ENCODE measurements at places on chromosomes 6 and 20.

- no peaks in the 10 kb centered on the region for H3K4me1 ChIP-seq
- H3K27me3 ChIP-seq: no peaks in the 10 kb centered on the region
- no peak overlapping the region for H3K27ac ChIP-seq
- H3K4me3 ChIP-seq: no peak overlapping the region
- DNase-seq: no peak
- H3K36me3 ChIP-seq: no peaks in the 10 kb centered on the region
Measured at GRCh38 chr6:149905371-149905910, 7.5 kb upstream of the RAET1E start.

- no peak overlapping the region for H3K27ac ChIP-seq
- no peak for DNase-seq
- H3K27me3 ChIP-seq: no peaks in the 10 kb centered on the region
- H3K4me3 ChIP-seq: no peak overlapping the region
- H3K36me3 ChIP-seq: peaks cover 38% of the 10 kb centered on the region
Measured at GRCh38 chr6:151063842-151064647, 175.7 kb upstream of the AKAP12 start.

- no peak overlapping the region for H3K4me3 ChIP-seq
- peaks cover 4% of the 10 kb centered on the region for H3K36me3 ChIP-seq
- DNase-seq: no peak
- H3K27me3 ChIP-seq: peaks cover 7% of the 10 kb centered on the region
- no peak overlapping the region for H3K27ac ChIP-seq
Measured at GRCh38 chr20:62080249-62080990, 14.7 kb upstream of the TAF4 start.

DNA sequence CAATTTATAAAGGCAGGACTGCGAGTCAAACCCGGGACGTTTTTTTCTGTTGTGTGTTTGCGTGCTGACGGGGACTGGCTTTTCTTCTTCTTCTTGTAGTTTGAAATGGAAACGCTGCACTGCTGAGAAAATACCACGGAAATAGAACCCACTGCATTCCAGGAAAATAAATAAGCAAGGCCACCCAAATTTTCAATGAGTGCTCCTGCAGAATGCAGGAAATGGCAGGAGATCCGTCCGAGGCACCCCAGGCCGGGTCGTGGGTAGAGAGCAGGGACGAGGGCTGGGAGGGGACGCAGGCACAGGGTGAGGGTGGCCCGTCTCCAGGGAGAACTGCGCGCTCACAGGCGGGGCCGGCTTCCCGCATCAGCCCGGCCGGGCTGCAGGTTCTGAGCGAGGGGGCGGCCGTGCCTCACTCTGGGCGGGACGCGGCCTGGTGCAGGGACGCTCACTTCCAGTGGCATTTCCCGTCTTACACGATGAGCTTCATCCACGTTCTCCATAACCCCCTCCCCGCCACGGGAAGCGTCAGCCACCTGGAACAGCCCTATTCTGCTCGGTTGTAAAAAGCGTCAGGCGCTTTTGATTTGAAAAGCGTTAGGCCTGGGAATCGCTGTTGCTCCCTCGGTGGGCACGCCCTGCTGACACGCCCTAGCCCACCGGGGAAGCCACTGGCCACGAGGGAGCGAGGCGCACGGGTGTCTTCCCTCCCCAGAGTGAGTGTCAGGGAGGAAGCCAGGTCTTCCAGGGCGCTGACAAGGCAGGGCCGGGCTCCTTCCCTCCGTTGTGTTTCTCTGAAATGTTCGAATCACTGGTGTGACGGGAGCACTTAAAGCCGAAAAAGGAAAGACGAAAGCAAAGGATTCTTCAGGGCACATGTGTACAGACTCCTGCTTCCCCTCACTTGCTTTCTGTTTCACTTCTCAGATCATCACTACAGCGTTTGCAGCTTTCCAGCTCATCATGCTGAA, 17.9 kb upstream of the EXOC2 start:
- no peaks in the 10 kb centered on the region for H3K36me3 ChIP-seq
- peaks cover 4% of the 10 kb centered on the region for H3K27me3 ChIP-seq
- DNase-seq: peak; percentile 64
- H3K4me3 ChIP-seq: peak overlapping the region; percentile 89
- H3K4me1 ChIP-seq: peaks cover 21% of the 10 kb centered on the region

- H3K4me3 ChIP-seq: no peak overlapping the region
- H3K27ac ChIP-seq: no peak overlapping the region
- H3K36me3 ChIP-seq: no peaks in the 10 kb centered on the region
- no peaks in the 10 kb centered on the region for H3K4me1 ChIP-seq
- peaks cover 18% of the 10 kb centered on the region for H3K27me3 ChIP-seq
- DNase-seq: no peak
Measured at GRCh38 chr6:2514965-2515543, 235.7 kb downstream of the MYLK4 start.

DNA sequence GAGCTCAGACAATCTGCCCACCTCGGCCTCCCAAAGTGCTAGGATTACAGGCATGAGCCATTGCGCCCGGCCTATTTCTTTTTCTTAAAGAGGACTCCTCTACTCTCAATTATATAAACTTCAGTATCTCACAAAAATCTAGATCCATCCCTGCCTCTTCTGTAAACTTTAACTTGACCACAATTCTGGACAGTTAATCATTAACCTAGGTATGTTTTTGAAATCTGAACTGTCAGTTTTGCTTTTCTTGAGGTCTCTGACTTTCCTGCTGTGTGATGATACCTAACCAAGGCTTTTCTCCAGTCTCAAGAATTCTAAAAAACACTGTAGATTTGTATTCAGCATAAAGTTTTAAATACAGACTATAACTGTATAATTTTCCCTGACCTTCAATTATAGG, 388.2 kb upstream of the SYNCRIP start:
- no peaks in the 10 kb centered on the region for H3K4me1 ChIP-seq
- no peaks in the 10 kb centered on the region for H3K36me3 ChIP-seq
- DNase-seq: no peak
- H3K27me3 ChIP-seq: no peaks in the 10 kb centered on the region
- H3K4me3 ChIP-seq: no peak overlapping the region

- H3K36me3 ChIP-seq: no peaks in the 10 kb centered on the region
- no peak overlapping the region for H3K27ac ChIP-seq
- no peak overlapping the region for H3K4me3 ChIP-seq
- peak; percentile 31 for DNase-seq
- H3K4me1 ChIP-seq: no peaks in the 10 kb centered on the region
- H3K27me3 ChIP-seq: no peaks in the 10 kb centered on the region
Measured at GRCh38 chr6:18501663-18502013, 114.5 kb downstream of the RNF144B start.

DNA sequence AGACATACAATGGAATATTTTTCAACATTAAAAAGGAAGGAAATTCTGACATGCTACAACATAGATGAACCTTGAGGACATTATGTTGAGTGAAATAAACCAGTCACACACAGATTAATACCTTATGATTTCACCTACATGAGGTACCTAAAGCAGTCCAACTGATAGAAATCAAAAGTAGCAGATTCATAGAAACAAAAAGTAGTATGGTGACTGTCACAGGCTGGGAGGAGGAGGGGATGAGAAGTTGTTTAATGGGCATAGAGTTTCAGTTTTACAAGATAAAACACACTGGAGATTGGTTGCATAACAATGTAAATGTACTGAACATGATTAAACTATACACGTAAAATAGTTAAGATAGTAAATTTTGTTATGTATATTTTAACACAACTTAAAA, 48.5 kb upstream of the OLIG3 start:
- H3K4me3 ChIP-seq: no peak overlapping the region
- peak; percentile 22 for DNase-seq
- H3K4me1 ChIP-seq: peaks cover 17% of the 10 kb centered on the region
- no peaks in the 10 kb centered on the region for H3K36me3 ChIP-seq
- H3K27me3 ChIP-seq: no peaks in the 10 kb centered on the region
- H3K27ac ChIP-seq: no peak overlapping the region

DNA sequence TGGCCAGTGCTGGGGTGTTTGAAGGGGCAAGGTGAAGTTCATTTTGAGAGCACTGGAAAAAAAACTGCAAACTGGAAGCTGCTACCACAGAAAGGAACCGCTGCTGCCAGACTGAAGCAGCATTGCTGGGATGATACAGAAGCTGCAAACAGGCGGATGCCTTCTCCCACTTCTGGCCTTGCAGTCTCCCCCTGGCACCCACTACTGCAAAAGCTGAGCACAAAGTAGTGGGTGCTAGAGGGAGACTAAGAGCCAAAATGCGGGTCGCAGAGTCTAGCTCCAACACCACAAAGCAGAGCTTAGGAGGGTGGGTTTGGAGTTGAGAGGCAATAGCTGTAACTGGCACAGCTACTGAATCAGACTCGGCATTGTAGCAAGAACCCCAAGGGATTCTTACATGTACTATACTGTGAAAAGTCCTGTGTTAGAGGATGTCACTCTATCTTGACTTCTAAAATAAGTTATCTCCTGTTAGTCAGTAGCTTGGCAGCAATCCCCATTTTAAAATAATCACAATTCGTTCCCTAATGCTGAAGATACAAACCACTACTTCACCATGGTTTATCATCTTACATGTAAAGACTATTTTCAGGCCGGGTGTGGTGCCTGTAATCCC, 44.0 kb upstream of the COL21A1 start:
- no peak overlapping the region for H3K4me3 ChIP-seq
- no peaks in the 10 kb centered on the region for H3K4me1 ChIP-seq
- H3K27ac ChIP-seq: no peak overlapping the region
- H3K36me3 ChIP-seq: no peaks in the 10 kb centered on the region

- H3K4me1 ChIP-seq: peaks cover 45% of the 10 kb centered on the region
- H3K27ac ChIP-seq: peak overlapping the region; percentile 86
- H3K36me3 ChIP-seq: peaks cover 32% of the 10 kb centered on the region
- peak overlapping the region; percentile 64 for H3K4me3 ChIP-seq
Measured at GRCh38 chr20:58893355-58894120, 41.0 kb downstream of the GNAS start.

DNA sequence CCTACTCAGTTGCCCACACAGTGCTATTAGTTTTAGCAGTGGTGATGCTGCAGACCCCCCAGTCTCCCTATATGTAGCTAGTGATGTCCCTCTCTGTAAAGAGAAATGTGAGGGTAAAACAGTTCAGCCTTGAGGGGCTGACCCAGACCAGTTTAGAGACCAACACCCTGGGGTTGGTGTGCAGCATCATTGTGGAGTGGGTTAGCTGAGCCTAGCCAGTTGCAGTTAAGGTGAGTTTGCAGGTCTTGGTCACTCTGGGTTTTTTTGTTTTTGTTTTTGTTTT, 401 bp upstream of the B3GALT4 start:
- H3K36me3 ChIP-seq: peaks cover 53% of the 10 kb centered on the region
- peaks cover 45% of the 10 kb centered on the region for H3K4me1 ChIP-seq
- no peaks in the 10 kb centered on the region for H3K27me3 ChIP-seq
- H3K27ac ChIP-seq: peak overlapping the region; percentile 87
- no peak for DNase-seq
- H3K4me3 ChIP-seq: peak overlapping the region; percentile 99

- no peak overlapping the region for H3K4me3 ChIP-seq
- peaks cover 4% of the 10 kb centered on the region for H3K4me1 ChIP-seq
- H3K27ac ChIP-seq: no peak overlapping the region
- H3K27me3 ChIP-seq: peaks cover 20% of the 10 kb centered on the region
Measured at GRCh38 chr20:19741924-19742323, 16.1 kb upstream of the RIN2 start.

GRCh38 chr6:1287103-1287591, 24.8 kb upstream of the FOXQ1 start:
- H3K4me3 ChIP-seq: no peak overlapping the region
- peaks cover 25% of the 10 kb centered on the region for H3K27me3 ChIP-seq
- no peak for DNase-seq

DNA sequence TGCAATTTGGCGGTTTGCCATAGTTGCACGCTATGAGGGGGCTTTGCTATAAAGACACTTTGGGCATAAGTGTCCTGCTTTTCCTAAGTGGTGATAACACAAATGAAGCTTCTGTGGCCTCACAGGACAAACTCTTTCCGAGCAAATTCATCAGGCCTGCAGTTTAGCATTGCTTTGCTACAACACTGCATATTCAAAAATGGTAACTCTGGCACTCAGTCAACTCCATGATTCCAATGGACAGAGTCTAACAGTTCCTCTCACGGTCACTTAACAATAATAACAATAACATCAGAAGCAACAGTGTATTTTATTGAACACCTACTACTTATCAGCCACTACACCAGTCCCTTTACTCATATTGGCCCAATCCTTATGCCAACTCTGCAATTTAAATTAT, 222.5 kb downstream of the FRK start:
- H3K27ac ChIP-seq: no peak overlapping the region
- no peak overlapping the region for H3K4me3 ChIP-seq
- H3K4me1 ChIP-seq: no peaks in the 10 kb centered on the region
- H3K27me3 ChIP-seq: peaks cover 1% of the 10 kb centered on the region
- DNase-seq: no peak
- H3K36me3 ChIP-seq: no peaks in the 10 kb centered on the region

- H3K27me3 ChIP-seq: peaks cover 26% of the 10 kb centered on the region
- no peaks in the 10 kb centered on the region for H3K36me3 ChIP-seq
- peaks cover 4% of the 10 kb centered on the region for H3K4me1 ChIP-seq
- H3K4me3 ChIP-seq: no peak overlapping the region
- H3K27ac ChIP-seq: no peak overlapping the region
Measured at GRCh38 chr6:116016846-116017545, 43.7 kb downstream of the FRK start.

DNA sequence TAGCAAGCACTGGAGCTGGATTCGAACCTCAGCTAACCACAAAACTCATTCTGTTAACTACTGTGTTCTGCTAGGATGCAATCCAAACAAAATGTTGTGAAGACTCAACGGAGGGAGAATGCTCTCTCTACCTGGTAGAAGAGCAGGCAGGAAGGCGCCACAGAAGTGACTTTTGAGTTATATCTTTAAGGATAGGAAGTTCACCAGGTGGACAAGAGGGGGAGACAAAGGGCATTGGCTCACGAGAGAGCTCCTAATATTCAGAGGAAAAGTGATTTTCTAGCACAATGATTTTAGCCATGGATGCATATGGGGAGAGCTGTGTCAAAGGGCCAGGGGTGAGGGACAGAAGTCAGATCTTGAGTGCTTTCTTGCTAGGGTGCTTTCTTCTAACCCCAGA, 108.4 kb upstream of the MAFB start:
- no peak overlapping the region for H3K27ac ChIP-seq
- no peak overlapping the region for H3K4me3 ChIP-seq
- H3K4me1 ChIP-seq: no peaks in the 10 kb centered on the region

- peaks cover 37% of the 10 kb centered on the region for H3K36me3 ChIP-seq
- H3K27ac ChIP-seq: no peak overlapping the region
- no peak overlapping the region for H3K4me3 ChIP-seq
- H3K4me1 ChIP-seq: no peaks in the 10 kb centered on the region
Measured at GRCh38 chr20:13485576-13485975, 153.2 kb downstream of the TASP1 start.

DNA sequence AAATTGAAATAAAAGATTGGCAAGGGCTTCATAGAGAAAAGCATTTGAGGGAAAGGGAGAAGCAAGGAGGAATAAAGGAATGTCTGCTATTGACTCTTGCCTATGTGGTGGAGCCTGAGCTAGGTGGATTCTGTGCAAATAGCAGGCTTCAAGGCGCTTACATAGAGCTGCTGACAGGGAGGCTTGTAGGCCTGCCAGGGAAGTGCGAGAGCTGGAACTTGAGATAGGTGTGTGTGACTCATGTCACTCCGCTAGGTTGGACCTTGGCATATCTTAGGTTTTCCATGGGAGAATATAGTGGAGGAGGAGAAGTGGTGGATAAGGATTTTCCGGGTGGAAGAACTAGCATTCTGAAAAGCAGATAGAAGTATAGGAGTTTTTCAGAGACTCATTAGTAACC, 14.0 kb downstream of the SNRNP48 start:
- peak overlapping the region; percentile 54 for H3K27ac ChIP-seq
- H3K36me3 ChIP-seq: peaks cover 42% of the 10 kb centered on the region
- H3K27me3 ChIP-seq: no peaks in the 10 kb centered on the region

GRCh38 chr20:41649489-41649888, 31.3 kb upstream of the CHD6 start:
- H3K27me3 ChIP-seq: no peaks in the 10 kb centered on the region
- no peak overlapping the region for H3K27ac ChIP-seq
- DNase-seq: no peak
- H3K36me3 ChIP-seq: no peaks in the 10 kb centered on the region
- no peaks in the 10 kb centered on the region for H3K4me1 ChIP-seq
